ENCODE measurements at places on chromosomes 16 and 17.

DNA sequence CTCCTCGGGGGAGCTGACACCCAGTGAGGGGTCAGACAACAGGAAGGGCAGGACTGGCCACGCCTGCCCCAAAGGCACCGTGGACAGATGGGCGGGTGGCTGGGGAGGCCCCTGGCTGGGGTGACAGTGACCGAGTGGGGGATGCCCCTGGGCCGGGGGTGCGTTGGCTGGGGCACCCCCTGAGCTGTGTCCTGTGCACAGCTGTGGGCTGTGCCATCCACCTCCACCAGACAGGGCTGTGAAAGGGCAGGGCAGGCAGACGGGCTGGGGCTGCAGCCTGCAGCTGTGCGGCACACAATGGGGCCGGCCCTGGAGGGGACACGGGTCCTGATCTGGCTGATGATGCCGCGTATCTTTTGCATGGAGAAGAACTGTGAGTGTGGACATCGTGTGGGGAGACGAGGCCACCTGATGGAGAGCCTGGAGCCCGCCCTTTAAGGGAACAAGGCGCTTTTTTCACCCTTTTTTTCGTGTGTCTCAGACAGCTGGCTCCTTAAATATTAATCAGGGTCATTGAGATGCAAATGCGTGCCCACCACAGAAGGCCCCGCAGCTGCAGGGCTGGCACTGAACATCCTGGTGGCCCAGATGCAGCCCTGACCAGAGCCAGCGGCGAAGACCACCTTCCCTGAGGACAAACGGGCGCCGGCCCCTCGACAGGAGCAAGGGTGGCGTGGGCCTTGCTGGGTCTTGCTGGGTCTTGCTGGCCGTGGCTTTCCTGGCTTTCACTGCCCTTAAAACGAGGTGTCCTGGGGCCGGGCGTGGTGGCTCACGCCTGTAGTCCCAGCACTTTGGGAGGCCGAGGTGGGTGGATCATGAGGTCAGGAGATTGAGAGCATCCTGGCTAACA is 42.4 kb upstream of the GNG13 start:
- DNase-seq = no peak

GRCh38 chr17:10114931-10115535 is 83.4 kb downstream of the GAS7 start:
- peak; percentile 47 for DNase-seq

DNA sequence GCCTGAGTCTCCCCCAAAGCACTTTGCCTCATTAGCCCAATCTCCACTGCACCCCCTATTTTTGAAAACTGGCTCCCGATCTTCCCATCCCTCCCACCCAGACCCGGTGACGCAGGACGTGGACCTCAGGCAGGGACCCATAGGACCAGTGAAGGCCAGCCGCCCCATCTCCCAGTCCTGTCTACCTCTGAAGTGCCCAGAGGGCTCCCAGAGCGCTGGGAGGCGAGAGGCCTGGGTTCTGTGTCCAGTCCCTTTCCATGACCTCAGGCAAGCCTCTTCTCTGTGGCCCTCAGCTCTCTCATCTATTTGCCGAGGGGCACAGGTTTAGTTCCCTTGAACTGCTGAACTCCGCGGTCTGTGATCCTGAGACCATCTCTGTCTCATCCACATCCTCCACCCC is 714 bp downstream of the TNS4 start:
- no peak for DNase-seq

DNA sequence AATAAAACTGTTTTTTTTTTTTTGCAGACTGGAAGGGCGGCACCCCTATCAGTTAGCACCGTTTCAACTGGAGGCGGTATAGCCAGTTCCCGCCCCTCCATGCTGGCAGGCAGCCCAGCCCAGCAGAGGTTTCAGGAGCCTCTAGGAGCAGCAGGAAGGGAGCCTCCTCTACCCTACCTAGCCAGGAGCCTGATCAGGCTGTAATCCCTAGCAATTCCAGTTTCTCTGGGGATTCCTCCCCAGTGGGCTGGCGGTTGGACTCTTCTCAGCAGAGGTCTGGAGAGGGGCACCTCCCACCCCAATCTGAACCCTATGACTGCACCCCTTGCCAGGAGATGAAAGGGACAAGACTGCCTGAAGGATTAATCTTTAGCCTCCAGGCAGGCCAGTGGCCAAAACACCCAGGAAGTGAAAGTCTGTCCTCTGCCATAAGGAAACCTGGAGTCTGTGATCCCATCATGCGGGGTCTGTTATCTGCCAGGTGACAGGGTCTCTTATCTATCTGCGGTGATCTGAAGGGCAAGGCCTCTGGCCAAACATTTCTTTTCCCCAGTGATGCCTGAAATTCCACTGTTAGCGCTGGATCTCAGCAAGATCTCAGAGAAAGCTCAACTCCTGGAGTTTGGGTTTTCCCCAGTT is 4.9 kb upstream of the CDH1 start:
- no peak for DNase-seq

- no peak for DNase-seq
Observed at GRCh38 chr16:74999609-75000480, 1.0 kb downstream of the ZNRF1 start.

GRCh38 chr17:81481073-81481799 is 31.4 kb downstream of the ACTG1 start:
- no peak for DNase-seq

- no peak for DNase-seq
Observed at GRCh38 chr17:50096092-50096491, 941 bp downstream of the PDK2 start.

GRCh38 chr16:72938795-72939164 is 109.1 kb downstream of the ZFHX3 start:
- DNase-seq = no peak

DNA sequence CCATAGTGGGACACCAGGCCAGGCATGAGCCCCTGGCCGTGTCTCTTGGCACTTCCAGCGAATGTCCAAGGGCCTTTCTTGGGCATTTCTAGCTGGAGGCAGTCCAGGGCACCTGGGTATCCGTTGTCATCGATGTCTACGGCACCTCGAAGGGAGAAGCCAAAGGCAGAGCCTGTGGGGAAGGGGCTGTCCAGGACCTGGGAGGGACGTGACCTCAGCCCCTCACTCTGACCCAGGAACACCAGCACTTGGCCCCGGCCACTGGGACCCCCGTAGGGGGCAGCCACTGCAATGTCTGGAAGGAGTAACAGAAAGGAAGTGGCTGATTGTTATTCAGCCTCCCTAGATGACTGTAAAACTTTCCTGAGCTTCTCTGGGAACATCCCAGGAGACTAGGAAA is 8.7 kb downstream of the ITGA2B start:
- no peak for DNase-seq

GRCh38 chr16:67053767-67054334 is 24.9 kb downstream of the CBFB start:
- no peak for DNase-seq

- no peak for DNase-seq
Observed at GRCh38 chr17:79305768-79306423, 231.3 kb downstream of the ENGASE start.

DNA sequence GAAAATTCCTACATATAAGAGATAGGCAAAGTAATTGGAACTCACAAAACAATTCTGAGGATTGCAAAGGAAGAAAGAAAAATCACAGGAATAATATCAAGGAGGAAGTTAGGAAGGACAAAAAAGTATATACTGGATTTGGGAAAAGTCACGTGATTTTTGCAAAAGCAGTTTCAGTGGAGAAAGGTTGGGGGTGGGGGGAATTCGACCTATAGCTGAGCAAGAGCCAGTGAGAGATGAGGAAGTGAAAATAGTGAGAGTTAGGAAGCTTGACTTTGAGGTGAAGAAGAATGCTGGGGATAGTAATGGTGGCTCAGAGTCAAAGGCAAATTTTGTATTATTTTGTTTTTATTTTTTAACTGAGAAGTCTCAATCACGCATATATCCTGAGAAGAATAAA is 438.0 kb upstream of the PMFBP1 start:
- no peak for DNase-seq

GRCh38 chr17:46121165-46121764 is 72.0 kb downstream of the KANSL1 start:
- no peak for DNase-seq

DNA sequence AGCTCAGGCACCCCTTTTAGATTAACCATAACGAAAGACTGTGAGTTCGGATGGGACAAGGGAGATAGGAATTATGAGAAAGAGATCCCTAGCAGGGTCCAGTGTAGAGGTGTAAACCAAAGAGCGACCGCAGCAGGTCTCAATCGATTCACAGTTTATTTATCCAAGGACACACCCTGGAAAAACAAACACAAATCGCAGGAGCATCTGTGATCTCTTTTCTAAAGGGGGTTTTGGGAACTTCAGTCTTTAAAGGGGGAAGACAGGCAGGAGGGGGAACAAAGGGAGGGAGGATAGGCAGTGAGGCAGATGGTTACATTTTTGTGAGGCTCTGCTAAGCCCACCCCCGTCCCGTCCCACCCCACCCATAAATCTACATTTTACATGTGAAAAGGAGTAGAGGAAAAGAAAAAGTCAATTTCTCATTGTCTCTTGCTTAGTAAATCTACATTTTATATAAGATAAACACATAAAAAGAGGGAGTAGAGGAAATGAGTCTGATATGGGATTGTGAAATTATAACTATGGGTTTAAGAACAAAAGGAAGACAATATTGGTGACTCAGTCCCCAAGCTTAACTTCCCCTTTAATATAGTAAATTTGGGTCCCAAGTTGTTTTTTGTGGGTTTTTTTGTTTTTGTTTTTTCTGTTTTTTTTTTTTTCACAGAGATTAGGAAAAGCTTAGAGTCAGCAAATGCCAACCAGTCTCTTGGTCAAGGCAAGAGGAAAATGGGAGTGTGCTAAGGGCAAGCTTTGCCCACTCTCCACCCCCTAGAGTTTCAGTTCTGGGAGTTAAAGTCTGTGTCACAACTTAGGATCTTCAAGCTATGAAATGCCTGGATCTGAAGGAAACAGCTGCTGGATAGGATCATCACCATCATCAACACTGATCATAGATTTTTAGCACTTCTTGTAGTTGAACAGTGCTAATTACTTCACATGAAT is 160.9 kb upstream of the CDH5 start:
- DNase-seq = peak; percentile 12

- no peak for DNase-seq
Observed at GRCh38 chr17:17576772-17577234, 14.7 kb downstream of the PEMT start.

DNA sequence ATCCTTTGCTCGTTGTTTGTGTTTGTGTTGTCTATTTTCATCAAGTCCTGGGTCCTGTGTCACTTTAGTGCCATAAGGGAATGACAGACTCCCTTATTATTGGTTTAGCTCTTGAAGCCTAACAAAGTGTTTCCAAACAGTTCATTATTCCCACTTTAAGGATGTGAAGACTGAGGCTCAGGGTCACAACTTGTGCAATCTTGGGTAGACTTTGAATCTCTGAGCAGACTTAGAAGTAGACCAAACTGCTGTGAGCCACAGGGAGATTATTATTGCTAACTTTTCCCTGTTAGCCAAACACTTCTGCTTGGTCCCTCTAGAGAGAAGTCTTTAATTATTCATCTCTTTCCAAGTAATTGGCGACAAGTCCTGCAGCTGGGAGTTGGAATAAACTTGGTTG is 31.8 kb downstream of the PRKCB start:
- no peak for DNase-seq

DNA sequence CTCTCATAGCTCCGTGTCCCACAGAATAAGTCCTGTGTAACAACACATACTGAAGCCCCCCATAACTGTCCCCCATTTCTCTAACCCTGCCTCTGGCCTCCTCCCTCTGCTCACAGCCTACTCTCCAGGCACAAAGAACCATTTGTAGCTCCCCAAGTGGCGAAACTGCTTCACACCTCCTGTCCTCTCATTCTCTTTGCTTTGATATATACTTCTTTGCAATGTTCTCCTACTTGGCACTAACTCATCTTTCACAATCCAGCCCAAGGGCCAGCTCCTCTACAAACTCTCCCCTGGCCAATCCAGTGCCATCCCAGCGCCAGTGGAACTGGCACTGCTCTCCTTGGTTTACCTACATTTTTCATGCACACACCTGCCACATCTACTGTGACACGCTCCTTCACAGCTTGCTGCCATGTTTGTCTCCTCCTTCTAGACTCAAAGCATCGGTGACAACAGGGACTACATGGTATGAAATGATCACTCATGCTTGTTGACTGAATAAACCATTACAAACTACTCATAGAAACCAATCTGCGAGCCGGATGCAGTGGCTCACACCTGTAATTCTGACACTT is 12.8 kb downstream of the CYTH1 start:
- no peak for DNase-seq

DNA sequence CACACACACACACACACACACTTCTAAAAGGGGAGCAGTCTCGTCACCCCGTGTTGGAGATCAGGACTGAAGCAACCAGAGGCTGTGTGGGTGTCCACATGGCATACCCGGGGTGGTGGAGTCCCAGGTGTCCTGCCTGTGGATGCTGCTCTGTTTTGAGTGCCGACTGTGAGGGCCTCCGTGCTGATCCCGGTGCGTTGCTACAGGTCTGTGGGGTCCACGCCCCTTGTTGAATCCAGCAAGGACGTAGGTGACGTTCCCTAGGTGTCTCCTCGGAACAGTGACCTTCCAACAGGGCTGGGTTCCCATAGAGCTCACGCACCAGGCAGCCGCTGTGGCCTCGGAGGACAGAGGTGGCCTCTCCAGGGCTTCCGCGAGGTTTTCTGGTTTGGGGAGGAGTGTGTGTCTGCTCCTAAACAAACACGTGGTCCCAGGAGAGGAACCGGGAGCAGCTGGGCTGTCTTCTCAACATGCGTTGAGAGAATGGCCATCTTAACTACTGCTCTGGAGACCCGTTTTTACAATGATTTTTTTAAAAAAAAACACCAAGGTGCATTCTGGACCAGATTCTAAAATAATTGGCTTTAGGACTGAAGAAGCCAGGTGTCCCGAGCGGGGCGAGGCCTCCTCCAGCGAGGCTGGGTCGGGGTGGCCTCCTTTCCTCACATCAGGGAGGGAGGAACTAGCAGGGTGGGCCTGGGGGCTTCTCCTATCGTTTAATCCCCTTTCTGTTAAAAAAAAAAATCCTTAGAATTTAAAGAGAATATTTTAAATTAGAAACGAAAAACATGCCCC is 100.6 kb upstream of the ZNF750 start:
- DNase-seq = no peak

DNA sequence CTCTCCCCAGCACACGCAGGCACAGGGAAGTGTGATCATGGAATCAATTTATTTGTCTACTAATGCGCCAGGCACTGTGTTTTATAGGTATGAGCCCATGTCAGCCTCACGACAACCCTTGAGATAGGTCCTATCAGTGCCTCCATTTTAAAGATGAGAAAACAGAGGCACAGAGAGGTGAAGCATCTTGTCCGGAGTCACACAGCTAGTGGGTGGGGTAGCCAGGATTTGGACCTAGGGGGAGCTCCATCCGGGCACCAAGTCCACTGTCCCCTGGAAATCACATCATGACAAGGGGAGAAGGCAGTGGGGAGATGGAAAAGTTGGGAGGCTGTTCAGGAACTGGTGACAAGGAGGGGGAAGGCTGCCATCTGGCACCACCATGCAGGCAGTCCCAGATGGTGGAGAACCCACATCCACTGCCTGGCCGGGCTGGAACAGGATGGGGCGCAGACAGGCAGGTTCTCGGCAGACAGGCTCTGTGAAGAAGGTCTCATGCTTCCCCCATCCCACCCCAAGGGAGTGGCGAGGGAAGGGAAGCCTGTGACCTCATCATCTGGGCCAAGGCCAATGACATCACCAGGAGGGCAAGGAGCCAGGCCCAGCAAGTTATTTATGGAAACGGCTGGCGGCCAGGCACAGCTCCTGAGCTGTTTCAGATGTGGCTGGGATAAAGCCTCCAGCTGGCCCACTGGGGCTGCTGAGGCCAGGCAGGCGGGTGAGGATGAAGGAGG is 126.0 kb upstream of the SDK2 start:
- DNase-seq = peak; percentile 11

GRCh38 chr16:14476183-14476582 is 153.9 kb downstream of the PARN start:
- no peak for DNase-seq

GRCh38 chr17:60151355-60151754 is 1.6 kb downstream of the CA4 start:
- no peak for DNase-seq

- DNase-seq = no peak
Observed at GRCh38 chr17:3002538-3003295, 60.7 kb downstream of the OR1D5 start.
